ENCODE measurements at places on chromosomes 5 and 9.

- DNase-seq: no peak
These were observed 8.3 kb downstream of the BAG1 start for GRCh38 chr9:33256236-33256635.

DNA sequence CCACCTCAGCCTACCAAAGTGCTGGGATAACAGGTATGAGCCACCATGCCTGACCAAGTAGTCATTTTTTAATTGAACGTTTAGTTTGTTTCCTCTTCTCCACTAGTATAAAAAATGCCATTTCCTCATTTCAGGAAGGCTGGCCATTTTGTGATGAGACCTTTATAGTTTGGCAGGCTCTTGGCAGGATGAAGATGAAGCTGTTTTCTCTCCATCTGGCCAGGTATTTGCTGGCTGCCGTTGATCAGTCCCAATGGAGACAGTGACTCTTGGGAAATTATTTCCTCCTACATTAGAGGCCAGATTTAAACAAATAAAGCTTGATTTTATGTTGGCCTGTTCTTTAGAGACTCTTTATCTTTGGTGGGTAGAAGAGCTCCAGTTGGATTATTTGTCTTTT lies 199.0 kb downstream of the ARHGAP26 start:
- no peak for DNase-seq

- DNase-seq: no peak
These were observed 673.4 kb downstream of the KCTD16 start for GRCh38 chr5:144844086-144844485.

- no peak for DNase-seq
These were observed 175.9 kb downstream of the MAN2A1 start for GRCh38 chr5:109865637-109866036.

DNA sequence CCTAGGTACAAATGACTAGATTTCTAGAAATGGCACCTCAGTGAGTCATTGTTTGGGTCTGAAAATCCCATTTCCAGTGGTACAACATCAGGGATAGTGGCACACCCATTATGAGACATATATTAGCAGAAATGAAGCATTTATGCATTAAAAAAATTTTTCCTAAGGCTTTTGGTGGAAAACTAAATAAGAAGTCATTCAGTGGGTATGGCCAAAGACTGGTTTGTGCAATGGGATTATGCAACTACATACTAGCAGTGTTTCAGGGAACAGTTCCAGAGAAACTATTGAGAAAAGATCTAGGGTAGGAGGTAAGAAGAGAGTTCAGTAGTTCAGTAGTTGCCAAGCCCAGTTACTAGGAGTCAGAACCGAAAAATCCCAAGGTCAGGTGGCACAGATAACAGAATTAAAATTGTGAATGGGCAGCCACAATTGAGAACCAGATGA lies 106.5 kb upstream of the HAPLN1 start:
- DNase-seq: no peak

- no peak for DNase-seq
These were observed 4.6 kb upstream of the DND1 start for GRCh38 chr5:140677947-140678346.

DNA sequence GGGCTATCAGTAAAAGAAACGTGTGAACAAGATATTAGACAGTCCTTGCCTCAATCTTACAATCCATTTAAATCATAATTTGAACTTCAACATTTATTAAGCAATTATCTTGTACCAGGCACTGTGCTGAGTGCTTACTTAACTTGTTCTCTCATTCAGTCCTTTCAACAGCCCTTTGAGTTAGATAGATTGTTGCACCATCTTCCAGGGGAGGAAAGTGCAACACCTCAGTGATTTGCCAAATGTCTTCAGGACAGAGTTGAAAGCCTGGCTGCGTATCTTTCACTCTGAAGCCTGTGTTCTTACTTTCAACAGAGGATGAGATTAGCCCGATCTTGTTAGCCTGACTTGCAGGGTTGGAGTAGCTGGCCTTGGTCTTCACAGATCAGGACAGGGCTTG lies 34.2 kb upstream of the SUB1 start:
- no peak for DNase-seq

- peak; percentile 59 for DNase-seq
These were observed 62.4 kb upstream of the UBAC1 start for GRCh38 chr9:136023410-136024225.
